Left kidney (tissue), 8 donors: ENCODE measurements at places on chromosomes 2 and 18. TPM values are rescaled to one million over a fixed set of nuclear protein-coding genes. Genes with fewer than 3 reads are reported as not detected.
A peak's percentile ranks its signal among the peaks of the same experiment; 100 is the strongest.

DNA sequence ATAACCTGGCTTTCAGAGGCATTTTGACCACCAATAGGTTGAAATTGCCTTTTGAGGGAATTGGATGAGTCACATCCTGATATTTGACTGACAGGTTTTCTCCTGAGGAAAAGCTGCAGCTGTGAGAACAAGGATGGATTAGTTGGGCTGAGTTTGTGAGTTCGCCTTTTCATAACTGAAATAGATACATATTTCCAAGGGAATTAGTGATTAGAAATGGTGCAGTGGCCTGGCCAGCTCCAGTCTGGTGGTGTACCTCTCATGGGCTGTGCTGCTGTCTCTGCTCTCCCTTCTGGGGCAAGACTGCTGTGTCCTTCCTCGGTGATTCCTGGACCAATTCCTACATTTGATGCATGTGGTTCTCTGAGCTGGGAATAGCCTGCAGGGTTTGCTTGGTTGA, 341.3 kb downstream of the TSN start:
- DNase-seq = no peak

- no peak for DNase-seq
Measured at GRCh38 chr2:144738749-144739148, 218.8 kb upstream of the ZEB2 start.

DNA sequence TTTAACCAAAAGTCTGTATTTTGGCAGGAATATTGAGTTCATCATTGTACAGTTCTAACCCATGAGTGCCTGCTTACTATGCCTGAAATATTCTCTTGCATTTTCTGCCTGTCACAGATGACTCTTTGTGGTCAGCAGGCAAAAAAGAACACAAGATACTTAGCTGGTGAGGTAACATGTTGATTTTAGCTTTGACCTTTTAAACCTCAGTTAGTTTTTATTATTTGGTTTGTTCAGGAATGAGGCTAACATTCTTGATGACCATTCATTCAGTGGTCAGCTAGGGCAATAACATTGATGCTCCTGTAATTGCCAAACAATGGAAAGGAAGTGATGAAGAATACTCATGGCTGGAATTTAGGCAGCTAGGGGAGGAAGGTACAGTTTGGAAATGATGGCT, 491.2 kb downstream of the PIK3C3 start:
- DNase-seq = peak; percentile 8

- DNase-seq = no peak
Measured at GRCh38 chr18:8834881-8835280, 129.5 kb downstream of the MTCL1 start.

FAP gene
- 12.8 TPM for polyA plus RNA-seq

ERMN gene
- 0.93 TPM for polyA plus RNA-seq
